Memory B cell (primary cell): ENCODE measurements at places on chromosomes 6 and 20.

GRCh38 chr6:3015144-3015543 is 15.4 kb downstream of the NQO2 start:
- H3K4me3 ChIP-seq: no peak overlapping the region
- no peak overlapping the region for H3K27ac ChIP-seq
- DNase-seq: no peak
- no peaks in the 10 kb centered on the region for H3K27me3 ChIP-seq

DNA sequence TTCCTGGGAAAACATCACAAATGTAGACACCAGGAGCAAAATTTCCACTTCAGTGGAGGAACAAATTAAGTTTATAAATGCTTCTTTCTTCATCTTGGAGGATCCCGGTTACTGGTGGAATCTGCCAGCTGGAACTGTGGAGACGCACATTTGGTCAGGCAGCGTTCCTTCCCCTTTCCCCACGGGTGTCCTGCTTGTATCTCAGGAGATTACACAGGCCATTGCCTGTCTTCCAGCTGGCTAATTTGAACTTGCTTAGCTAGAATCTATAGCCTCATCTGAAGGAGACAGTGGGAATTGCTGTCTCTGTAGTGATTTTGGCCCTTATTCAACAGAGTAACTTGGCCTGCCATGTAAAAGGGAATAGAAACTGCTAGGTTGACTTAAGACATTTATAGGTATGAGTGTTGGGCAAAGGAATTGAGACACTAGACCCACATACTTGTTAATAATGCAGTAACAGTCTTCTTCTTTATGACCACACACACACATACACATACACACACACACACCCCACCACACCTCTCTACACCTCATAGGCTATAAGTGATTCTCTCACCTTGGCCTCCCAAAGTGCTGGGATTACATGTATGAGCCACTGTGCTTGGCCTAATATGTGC is 34.4 kb downstream of the TSBP1 start:
- no peaks in the 10 kb centered on the region for H3K27me3 ChIP-seq
- no peak for DNase-seq
- H3K36me3 ChIP-seq: no peaks in the 10 kb centered on the region
- H3K27ac ChIP-seq: no peak overlapping the region
- no peak overlapping the region for H3K4me3 ChIP-seq

DNA sequence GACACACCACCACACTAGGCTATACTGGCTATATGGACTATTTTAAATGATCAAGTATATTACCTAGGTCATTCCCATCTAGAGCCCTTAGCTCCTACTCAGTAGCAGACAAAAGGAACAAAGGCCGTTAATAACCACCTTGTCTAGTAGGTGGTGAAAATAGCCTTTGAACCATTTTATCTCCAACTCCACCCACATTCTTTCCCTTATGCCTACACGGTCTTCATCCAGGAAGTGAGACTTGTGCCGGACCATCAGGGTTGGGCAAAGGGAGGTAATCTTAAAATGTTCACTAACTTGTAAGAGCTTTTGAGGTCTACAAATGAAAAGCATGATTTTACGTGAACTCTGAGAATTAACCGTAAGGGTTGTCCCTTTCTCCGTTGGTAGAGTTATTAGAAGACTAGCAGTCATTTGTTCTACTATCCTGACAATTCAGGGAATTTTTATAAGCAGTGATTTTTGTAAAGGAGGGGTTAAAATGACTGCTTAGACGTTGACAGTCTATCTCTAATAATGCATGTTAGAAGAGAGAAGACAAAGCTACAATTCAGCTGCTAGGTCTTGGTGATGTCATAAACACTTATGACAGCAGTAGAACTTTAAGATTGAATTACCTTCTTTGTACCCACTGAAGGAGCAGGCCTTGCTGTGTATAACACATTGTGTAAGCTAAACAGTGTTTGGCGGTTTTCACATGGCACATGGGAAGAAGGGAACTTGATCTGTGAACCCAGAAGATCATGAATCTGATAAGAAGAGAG is 371.8 kb upstream of the JAG1 start:
- no peaks in the 10 kb centered on the region for H3K4me1 ChIP-seq
- H3K27ac ChIP-seq: no peak overlapping the region
- H3K27me3 ChIP-seq: no peaks in the 10 kb centered on the region
- no peak overlapping the region for H3K4me3 ChIP-seq
- H3K36me3 ChIP-seq: no peaks in the 10 kb centered on the region

DNA sequence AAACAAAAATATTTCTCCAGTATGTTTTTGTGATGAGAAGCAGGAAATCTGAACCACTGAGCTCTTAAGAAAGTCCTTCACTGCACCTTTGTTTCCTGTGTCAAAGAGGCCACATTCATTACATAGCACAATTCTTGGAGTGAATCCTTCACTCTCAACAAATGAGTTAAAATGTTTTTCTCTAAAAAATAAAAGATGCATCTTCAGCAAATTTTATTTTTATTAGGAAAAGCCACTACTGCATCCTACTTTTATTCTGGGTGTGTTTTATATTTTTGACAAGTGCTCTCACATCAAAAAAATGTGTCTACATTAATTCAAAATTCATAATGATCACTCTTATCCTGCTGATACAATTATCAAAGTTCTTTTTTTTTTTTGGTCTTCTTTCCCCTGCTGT is 76.3 kb downstream of the PLCB4 start:
- H3K27me3 ChIP-seq: no peaks in the 10 kb centered on the region
- H3K36me3 ChIP-seq: no peaks in the 10 kb centered on the region
- no peak overlapping the region for H3K27ac ChIP-seq
- no peak for DNase-seq
- no peaks in the 10 kb centered on the region for H3K4me1 ChIP-seq

GRCh38 chr6:103167345-103168071 is 1692.2 kb downstream of the HACE1 start:
- no peaks in the 10 kb centered on the region for H3K4me1 ChIP-seq
- H3K27ac ChIP-seq: no peak overlapping the region
- H3K27me3 ChIP-seq: no peaks in the 10 kb centered on the region

- peak; percentile 59 for DNase-seq
- H3K27ac ChIP-seq: peak overlapping the region; percentile 96
- H3K4me3 ChIP-seq: peak overlapping the region; percentile 98
- no peaks in the 10 kb centered on the region for H3K27me3 ChIP-seq
These were observed 657 bp downstream of the RALY start for GRCh38 chr20:33994222-33994913.

GRCh38 chr20:15222502-15223330 is 885.3 kb upstream of the FLRT3 start:
- no peak overlapping the region for H3K4me3 ChIP-seq
- H3K4me1 ChIP-seq: no peaks in the 10 kb centered on the region
- no peaks in the 10 kb centered on the region for H3K36me3 ChIP-seq
- H3K27me3 ChIP-seq: no peaks in the 10 kb centered on the region

DNA sequence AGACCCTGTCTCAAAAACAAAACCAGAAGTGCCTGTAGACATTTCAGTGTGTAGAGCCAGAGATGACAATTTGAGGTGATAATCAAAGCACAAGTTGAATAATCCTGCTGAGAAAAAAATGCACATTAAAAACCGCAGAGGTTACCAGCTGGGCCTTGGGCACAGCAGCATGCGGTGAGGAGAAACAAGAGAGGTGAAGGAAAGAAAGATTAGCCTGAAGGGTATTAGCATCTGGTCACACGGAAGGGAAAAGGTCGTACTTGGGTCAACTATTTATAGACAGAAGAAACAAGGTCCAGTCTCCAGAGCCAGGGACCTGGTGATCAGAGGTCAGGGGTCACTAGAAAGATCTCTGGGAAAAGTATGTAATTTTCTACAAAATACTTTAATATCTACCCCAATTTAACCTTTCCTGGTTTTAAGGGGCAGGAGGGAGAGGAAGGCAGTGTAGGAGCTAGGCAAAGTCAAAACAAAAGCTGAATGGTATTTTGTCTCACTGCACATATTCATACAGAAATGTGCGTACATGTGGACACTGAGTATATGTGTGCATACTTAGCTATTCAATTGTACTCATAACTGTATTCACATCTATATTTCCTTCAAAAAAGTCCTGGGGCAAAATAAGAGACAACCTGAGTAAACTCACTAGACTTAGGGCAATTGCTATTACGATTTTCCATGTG is 10.1 kb downstream of the MAP7 start:
- H3K27ac ChIP-seq: no peak overlapping the region
- no peaks in the 10 kb centered on the region for H3K4me1 ChIP-seq
- no peak overlapping the region for H3K4me3 ChIP-seq
- no peak for DNase-seq

DNA sequence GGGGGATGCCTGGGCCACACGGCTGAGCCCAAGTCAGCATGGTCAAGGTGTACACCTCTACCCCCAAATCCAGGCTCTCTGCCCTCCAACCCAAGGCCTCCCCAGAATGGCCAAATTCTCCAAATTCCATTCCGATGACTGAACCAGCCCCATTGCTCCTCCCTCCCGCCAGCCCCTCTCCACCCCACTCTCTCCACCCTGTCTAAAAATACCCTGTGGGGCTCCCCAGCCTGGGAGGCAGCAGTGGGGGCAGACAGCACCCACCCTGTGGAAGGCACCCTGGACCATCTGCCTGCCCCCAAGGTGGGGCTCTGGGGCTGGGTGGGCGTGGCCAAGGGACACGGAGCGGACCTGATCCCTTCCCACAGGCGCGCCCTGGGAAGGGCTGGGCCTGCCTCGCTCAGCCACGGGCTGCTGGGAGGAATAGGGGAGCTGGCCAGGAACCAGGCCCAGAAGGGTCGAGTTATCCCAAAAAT is 11.4 kb downstream of the TEAD3 start:
- no peaks in the 10 kb centered on the region for H3K27me3 ChIP-seq
- H3K36me3 ChIP-seq: no peaks in the 10 kb centered on the region
- no peak overlapping the region for H3K27ac ChIP-seq
- H3K4me1 ChIP-seq: peaks cover 3% of the 10 kb centered on the region
- H3K4me3 ChIP-seq: no peak overlapping the region

- no peaks in the 10 kb centered on the region for H3K36me3 ChIP-seq
- no peak overlapping the region for H3K27ac ChIP-seq
- no peak for DNase-seq
- no peaks in the 10 kb centered on the region for H3K27me3 ChIP-seq
These were observed 1.7 kb upstream of the MYB start for GRCh38 chr6:135179372-135179771.

- peaks cover 27% of the 10 kb centered on the region for H3K4me1 ChIP-seq
- peak overlapping the region; percentile 18 for H3K4me3 ChIP-seq
- no peaks in the 10 kb centered on the region for H3K27me3 ChIP-seq
- DNase-seq: peak; percentile 72
- peaks cover 4% of the 10 kb centered on the region for H3K36me3 ChIP-seq
These were observed 41.5 kb downstream of the CTCFL start for GRCh38 chr20:57483287-57484050.

DNA sequence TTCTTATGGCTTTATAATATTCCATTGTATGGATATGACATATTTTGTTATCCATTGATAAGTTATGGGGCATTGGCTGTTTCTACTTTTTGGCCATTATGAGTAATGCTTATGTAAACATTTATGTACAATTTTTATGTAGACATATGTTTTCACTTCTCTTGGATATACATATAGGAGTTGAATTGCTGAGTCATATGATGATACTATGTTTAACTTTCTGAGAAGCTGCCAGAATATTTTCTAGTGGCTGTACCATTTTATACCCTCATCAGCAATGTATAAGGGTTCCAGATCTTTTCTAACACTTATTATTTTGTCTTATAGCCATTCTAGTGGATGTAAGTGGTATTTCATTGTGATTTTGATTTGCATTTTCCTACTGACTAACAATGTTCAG is 23.1 kb downstream of the OTOR start:
- DNase-seq: no peak
- no peaks in the 10 kb centered on the region for H3K4me1 ChIP-seq
- H3K36me3 ChIP-seq: no peaks in the 10 kb centered on the region
- H3K27me3 ChIP-seq: peaks cover 10% of the 10 kb centered on the region
- H3K27ac ChIP-seq: no peak overlapping the region
- no peak overlapping the region for H3K4me3 ChIP-seq

- H3K27me3 ChIP-seq: no peaks in the 10 kb centered on the region
- no peak overlapping the region for H3K4me3 ChIP-seq
- no peaks in the 10 kb centered on the region for H3K4me1 ChIP-seq
- no peak overlapping the region for H3K27ac ChIP-seq
- peaks cover 2% of the 10 kb centered on the region for H3K36me3 ChIP-seq
- DNase-seq: no peak
These were observed 73.3 kb downstream of the AKAP12 start for GRCh38 chr6:151313066-151313491.

DNA sequence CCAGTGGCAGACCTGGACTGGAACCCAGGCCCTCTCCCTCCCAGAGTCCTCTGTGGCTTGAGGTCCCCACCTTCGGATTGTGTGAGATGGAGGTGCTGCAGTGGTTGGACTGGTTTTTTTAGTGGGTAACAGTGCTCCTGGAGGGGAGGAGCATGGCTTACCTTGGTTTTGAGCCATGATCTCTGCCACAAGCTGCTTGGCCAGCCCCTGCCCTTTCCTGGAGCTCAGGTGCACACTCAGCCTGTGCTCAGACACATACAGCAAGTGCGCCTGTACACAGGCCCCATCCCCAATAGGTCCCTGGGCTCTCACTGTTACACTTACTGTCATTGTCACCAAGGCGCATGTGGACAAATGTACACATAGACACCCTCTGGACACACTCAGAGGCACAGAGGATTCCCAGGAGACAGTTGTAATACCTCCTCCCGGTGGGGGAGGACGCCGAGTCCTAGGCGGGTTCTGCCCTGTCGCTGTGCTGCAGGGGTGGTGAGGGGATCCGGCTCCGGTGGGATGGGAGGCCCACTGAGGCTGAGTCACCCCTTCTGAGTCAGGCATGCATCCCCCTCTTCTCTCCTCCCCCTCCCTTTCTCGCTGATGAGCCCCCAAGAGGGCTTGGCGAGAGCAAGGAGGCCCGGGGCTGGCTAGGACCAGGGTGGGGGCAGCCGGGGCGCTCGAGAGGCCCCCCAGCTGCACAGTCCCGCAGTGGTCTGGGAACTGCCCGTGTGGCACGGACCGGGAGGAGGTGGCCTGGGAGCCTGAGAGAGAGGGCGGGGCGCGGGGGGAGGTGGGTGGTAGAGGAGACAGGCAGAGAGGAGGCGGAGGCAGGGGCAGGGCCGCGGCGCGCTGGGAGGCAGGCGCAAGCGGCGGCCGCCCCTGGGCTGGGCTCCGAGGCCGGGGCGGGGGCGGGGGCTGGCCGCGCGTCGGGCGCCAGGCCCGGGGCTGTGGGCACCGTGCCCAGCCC is 522 bp upstream of the EPB41L1 start:
- peaks cover 13% of the 10 kb centered on the region for H3K27me3 ChIP-seq
- H3K4me3 ChIP-seq: peak overlapping the region; percentile 24
- H3K4me1 ChIP-seq: peaks cover 11% of the 10 kb centered on the region
- H3K27ac ChIP-seq: no peak overlapping the region
- no peaks in the 10 kb centered on the region for H3K36me3 ChIP-seq
- DNase-seq: no peak

- no peak overlapping the region for H3K4me3 ChIP-seq
- no peak overlapping the region for H3K27ac ChIP-seq
- no peaks in the 10 kb centered on the region for H3K27me3 ChIP-seq
- no peak for DNase-seq
These were observed 3.6 kb downstream of the ADISSP start for GRCh38 chr20:3763671-3764601.
